Nucleus accumbens (tissue), 56 donors: ENCODE measurements at places on chromosomes 1 and 21.

DNA sequence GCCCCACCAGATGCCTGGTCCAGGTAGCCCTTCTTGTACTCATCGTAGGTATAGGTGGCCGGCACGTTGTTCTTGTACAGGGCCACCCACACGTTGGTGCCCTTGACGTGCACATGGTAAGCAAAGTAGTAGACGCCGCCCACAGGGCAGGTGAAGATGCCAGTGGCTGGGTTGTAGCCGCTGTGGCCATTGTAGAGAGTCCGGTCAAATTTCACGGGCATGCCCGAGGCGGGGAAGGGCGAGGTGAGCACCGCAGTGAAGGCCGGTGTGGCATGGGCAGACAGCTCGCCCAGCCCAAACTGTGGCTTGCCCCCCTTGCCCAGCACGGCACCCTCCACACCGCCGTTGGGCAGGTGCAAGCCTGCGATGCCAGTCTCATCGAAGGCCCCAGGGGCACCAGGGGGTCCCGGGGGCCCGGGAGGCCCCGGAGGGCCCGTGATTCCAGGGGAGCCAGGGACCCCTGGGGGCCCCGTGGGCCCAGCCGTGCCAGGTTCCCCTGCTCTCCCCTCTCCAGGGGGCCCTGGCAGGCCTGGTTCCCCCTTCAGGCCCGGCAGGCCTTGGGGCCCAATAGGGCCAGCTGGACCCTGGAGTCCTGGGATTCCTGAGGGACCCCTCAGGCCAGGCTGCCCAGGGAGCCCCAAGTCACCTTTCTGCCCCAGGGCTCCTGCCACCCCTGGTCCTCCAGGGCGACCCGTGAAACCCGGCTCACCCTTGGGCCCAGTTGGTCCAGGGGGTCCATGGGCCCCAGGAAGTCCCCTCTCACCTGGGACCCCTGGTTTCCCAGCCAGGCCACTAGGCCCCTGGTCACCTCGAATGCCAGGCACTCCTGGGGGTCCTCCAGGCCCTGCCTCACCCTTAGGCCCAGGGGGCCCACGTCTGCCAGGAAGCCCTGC is 9.2 kb downstream of the ADPRS start:
- DNase-seq, result no peak

DNA sequence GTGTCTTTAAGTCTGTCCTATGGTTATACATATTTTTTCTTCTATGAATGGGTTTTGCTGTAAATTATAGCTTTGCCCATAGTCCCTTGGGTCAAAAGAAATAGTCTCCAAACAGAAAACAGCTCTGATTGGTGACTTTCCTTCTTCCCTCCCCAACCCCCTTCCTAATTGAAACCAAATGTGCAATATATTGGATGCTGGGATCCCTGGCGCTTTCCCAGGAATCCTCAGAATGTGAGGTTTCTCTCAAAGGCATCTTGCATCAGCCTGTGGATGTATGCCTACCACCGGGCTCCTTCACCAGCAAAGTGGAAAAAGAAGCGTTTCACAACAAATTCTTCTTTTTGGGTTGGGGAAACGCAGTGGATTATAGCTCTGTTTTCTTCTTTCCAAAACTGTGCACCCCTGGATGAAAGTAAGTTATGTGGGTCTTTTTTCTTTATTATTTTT is at the start of gene DDR2:
Gene DDR2, plus strand, starts transcription at position 248 of the 450 bp plus-strand sequence. CDS start 86,600 bp downstream, outside the sequence.
- DNase-seq, result no peak

GRCh38 chr1:64135462-64136223 is 67.8 kb upstream of the UBE2U start:
- no peak for DNase-seq

- no peak for DNase-seq
Observed at GRCh38 chr1:80472145-80472544, 1328.6 kb upstream of the ADGRL2 start.

GRCh38 chr1:156420205-156421061 is 51.4 kb downstream of the RHBG start:
- DNase-seq, result no peak

DNA sequence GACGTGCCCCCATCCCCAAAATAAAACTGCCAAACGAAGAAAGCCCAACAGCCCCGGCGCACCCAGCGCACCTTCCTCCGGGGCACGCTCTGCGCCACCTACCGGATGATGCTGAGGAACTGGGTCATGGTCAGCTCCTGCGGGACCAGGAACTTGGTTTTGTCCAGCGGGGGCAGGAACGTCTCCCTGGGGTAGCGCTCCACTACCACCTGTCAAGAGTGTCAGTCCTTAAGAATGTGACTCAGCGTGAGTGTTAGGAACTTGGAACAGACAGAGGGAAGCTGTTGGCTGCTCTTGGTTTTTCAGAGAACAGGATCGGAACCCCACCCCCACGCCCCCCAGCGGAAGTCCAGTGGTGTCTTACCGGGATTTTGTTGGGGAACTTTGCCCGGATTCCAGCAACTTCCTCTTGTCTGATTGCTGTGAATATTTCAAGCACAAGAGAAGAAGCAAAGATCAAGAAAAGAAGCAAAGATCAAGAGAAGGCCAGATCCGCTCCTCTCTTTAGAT is 431 bp downstream of the MAP1LC3C start:
- DNase-seq, result no peak

DNA sequence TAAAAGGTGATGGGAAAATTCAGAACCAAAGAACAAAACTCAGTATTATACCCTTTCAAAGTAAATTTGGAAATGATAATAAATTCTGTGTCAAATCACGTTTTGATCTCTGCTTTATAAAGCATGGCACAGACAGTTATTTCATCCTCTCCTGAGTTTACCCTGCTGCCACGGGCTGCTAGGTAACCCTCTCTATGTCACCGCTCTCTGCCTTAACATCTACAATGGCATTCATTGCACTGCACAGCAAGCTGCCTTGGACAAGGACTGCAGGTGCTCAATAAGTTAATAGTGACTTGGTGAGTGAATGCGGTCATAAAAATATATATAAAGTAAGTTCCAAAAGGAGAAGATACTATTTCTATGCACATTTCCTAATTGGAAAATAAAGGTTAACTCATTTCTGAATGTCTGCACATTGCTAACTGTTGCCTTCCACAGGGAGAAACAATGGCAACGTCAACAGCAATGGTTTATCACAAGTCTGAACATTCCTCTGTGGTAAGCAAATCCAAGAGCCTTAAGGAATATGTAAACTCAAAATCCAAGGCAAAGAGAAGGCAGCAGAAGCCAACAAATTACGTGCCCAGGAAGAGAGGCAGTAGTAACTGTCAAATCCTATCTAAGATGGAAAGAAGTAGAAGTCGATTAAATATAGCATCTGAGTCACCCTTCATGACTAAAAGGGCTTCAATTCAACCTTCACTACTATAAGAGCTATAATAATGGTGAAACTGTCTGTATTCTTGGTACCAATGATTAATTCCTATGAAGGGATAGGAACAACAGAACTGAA is 19.4 kb downstream of the FYB2 start:
- DNase-seq, result no peak

GRCh38 chr1:154352245-154352580 is 26.9 kb downstream of the ATP8B2 start:
- DNase-seq, result no peak

- DNase-seq, result no peak
Observed at GRCh38 chr1:98327220-98327861, 334.2 kb upstream of the SNX7 start.

DNA sequence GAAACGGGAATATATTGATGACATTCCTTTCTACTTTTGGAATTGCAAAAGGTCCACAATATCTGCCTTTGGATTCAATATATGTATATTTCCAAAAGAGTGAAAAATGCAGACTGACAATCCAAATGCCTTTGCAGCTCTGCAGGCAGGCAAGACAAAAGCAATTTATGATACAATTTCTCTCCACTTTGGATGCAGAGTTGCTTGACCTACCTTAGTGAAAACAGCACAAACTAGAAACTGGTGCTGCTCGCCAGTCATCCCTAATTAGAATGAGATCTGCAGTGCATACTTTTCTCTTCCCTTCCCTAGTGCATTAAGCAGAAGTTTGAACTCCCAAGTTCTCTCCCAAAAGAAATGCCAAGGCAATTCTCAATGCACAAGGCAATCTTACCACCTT is 56.8 kb downstream of the KIAA0319L start:
- DNase-seq, result no peak

DNA sequence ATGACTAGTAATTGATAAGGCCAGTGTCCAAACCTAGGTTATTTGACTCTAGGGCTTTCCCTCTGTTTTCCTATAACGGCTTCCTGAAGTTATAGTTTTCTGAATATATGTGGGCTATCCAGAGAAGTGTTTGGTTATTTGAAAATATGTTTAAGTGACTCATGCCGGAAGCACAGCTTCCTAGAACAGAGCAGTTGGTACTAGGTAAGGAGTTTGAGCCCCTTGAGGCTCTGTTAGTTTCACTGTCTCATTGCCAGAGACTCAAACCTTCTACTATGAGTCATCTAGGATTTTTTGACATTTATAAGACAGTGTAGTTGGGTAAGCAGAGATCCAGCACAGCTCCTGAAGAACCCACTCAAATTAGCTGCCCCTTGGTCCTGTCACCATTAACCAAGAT is 27.1 kb upstream of the LEPR start:
- DNase-seq, result no peak
